Activated T-helper 2 cell treated with anti-CD3 and anti-CD28 coated beads, Interferon-gamma antibody, Interleukin-2, Interleukin-4, amounts not matched to agents 10 μg/mL and 5 μg/mL and 100 μg/mL, durations not matched to agents 14 hours and 24 hours and 36 hours (primary cell): ENCODE measurements at places on chromosomes 6 and 20. TPM values are rescaled to one million over a fixed set of nuclear protein-coding genes. Genes with fewer than 3 reads are reported as not detected.

The NKX2-2 gene
- total RNA-seq: not detected in 2 replicates

The TTLL9 gene
- not detected in 2 replicates for total RNA-seq

The LY6G6F gene
- not detected in 2 replicates for total RNA-seq

The ZNF311 gene
- 0.59 and 0.87 TPM in 2 replicates for total RNA-seq

The DPPA5 gene
- not detected in 2 replicates for total RNA-seq
